ENCODE measurements at places on chromosomes 6 and 20.
A peak's percentile ranks its signal among the peaks of the same experiment; 100 is the strongest.

GRCh38 chr6:56359201-56359899 lies 112.0 kb upstream of the COL21A1 start:
- DNase-seq = peak; percentile 73

- no peak for DNase-seq
These were observed 76.6 kb downstream of the EDN3 start for GRCh38 chr20:59376998-59377397.

DNA sequence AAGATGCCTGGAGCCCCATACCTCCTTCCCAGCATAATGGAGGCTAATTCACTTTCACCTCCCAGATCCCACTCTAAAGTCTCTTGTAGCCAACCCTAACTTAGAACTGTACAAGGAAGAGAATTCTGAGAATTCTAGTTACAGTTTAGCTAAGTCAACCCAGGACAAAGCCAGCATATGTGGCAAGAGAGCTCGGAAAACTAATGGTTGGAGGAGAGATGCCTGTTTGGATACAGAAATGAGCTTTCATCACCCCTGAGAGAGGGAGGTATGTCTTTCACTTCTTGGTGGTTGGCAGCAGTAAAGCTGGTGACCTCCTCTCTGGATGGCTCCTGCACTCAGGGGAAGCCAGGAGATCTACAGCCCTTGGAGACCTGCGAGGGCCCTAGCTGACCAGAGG lies 252.6 kb upstream of the SUPT3H start:
- no peak for DNase-seq

DNA sequence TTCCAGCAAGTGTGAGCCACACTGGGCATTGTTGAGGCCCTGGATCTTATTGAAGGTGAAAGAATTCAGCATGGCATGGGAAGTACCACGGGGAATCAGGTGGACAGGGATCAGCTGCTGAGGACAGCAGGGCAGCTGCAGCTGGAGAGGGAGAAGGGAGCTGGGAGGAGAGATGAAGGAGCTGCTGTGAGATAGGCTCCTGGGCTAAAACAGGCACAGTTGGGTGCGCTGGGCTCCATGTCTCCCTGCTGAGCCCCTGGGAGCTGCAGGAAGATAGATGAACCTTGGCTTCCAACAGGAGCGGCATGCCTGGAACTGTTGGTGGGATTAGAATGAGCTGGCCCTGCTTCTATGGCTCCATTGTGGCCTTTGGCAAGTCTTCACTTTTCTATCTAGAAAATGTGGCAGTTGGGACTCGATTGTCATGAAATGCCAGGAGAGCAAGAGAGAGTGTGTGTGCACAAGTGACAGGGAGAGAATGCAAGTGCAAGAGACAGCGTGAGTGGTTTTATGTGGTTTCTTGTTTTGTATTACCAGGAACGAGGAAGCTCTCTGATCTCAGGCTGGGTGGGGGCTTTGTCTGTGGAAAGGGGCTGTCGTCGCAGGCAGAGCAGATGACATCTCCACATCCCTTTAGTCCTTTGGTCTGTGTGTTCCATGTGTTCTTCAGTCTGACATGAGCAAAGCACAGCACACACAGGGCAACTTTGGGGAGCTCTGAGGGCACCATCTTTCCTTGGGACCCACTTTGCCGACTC lies 20.4 kb downstream of the SNPH start:
- no peak for DNase-seq

GRCh38 chr6:100202417-100203194 lies 208.6 kb upstream of the MCHR2 start:
- DNase-seq = no peak
